ENCODE measurements at places on chromosomes 13 and 19.

GRCh38 chr19:35229601-35230000 is 1.1 kb upstream of the FAM187B start:
- no peak for DNase-seq

DNA sequence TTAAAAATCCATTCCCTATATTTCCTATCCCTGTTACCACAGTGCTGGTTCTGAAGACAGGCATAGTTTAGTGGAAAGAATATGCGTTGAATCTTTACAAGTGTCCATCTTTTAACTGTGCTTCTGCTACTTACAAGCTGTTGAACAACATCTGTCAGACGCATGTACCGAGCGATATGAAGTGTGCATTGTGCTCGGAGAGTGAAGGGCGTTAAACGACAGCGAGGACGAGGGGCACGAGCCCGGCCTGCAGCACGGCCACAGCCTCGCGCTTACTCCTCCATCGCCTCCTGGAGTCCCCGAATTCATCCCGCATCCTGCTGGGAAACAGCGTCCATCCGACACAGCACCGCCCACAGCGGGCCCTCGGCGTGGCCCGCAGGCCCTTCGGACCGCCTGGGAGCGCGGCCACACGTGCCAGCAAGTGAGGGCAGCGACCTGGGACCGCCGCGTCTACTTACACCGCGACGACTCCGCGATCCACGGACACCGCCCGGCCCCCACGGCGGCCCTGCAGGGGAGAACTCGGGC is 514 bp downstream of the PCID2 start:
- DNase-seq = no peak

- no peak for DNase-seq
Observed at GRCh38 chr19:38203197-38203596, 20.8 kb downstream of the DPF1 start.

DNA sequence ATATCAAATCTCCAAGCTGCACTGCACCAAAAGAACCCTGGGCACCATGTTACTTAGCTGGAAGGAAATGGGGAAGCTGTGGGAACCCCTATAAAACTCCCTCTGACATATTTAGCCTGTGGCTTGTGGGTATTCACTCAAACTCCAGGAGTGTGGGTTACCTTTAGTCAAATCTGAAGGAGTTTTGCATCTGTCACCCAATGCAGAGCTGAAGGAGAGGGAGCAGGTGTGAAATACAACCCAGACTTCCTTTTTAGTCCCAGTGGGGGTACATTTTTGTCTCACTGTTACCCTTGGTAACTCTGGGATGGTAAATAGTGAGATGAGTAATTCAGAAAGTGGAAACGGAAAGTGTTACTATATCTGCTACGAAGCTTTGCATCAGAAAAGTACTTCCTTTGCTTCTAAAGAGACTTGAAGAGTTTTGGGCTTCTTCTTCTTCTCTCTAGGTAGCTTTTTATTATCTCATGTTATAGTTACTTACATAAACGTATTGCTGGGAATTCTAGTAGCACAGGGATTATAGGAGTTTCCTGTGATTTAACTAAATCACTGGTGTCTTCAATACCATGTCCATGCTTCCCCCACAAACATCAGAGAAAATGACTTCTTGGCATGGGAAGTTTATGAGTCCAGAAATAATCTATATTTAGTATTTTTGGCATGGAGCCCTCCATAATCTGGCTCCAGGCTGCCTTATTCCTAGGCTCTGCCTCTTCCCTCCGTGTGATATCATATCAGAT is 105.9 kb downstream of the AKAP11 start:
- no peak for DNase-seq

DNA sequence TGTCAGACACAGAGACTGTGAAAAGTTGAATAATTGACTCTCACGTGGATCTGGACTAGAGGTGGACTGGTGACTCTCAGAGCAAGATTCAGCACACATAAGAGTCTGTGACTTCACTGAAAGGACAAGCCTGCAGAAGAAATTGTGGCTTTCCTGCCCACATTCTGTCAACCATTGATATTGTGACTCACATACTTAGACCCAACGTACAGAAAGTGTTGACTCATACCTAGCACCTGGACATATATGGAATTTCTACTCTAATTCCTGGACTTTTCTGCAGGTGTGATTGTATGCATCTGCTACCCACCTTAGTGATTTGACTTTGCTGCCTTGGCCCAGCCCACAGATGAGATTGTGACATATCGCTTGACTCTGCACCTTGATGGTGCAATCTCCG is 15.6 kb upstream of the ZNF730 start:
- no peak for DNase-seq

DNA sequence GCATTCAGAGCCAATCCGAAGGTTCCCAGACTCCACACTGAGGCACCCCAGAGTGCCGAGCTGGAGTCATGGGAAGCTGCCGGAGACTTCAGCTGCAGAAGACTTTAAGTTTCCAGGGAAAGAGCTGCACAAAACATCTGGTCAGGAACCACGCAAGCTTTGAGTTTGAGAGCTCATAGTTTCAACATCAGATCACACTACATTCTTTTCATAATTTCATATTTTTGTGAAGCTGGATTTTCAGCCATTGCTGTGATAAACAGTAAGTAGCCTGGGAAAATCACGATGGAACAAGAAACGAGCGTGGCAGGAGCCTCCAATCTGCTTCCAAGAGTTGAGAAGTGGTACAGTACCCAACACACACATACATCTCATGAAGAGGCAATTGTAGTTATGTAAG is 25.5 kb upstream of the ATP12A start:
- no peak for DNase-seq

- no peak for DNase-seq
Observed at GRCh38 chr19:55986487-55986886, at the start of gene NLRP5. TSS of gene NLRP5 (plus strand) at chr19:55986775.

DNA sequence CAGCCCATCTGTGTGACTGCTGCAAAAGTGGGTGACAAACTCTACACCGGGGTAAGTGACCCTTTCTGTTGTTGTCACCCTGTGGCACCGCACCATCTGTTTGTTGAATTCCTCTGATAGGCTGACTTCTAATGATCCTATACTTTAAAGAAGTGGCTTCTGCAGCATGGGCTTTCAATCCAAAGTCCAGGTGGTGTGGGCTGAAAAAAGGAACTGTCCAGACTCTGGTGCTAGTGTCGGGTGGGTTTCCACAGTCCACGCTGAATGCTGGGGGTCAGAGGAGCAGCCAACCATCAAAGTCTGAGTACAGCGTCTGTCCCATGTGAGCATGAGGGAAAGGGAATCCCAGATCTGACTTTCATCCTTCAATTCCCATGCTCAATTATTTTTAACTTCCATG is 31.6 kb upstream of the SPATA13 start:
- DNase-seq = no peak

All from stimulated activated CD4-positive, alpha-beta T cell treated with anti-CD3 and anti-CD28 coated beads, Interleukin-1b, Interleukin-23, amount 100 ng/mL, for 1 hour (primary cell).